ENCODE measurements at places on chromosomes 11 and 22.

DNA sequence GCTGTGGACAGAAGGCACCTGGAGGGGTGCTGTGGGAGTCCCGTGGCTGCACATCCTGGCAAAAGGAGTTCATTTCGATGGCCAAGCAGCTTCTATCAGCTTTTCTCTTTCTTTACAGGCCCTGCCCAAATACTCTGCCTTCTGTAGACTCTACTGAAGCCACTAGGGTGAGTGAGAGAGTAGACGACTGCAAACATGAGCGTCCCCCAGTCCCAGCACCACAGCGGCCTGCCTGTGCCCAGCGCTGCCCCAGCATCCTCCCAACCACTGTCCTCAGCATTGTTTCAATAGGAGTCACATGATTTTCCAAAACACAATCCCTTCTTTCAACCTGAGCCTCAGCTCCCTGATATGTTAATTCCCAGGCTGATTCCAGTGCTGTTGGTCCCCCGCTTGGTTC is 110.0 kb downstream of the KIRREL3 start:
- peaks cover 7% of the 10 kb centered on the region for H3K4me1 ChIP-seq
- H3K27ac ChIP-seq, result no peak overlapping the region
- no peak overlapping the region for H3K4me3 ChIP-seq
- no peak for DNase-seq
- H3K36me3 ChIP-seq, result no peaks in the 10 kb centered on the region

- H3K4me3 ChIP-seq, result no peak overlapping the region
- peaks cover 45% of the 10 kb centered on the region for H3K4me1 ChIP-seq
- no peak for DNase-seq
- H3K27ac ChIP-seq, result no peak overlapping the region
- no peaks in the 10 kb centered on the region for H3K36me3 ChIP-seq
These were observed 62.6 kb upstream of the PTPRJ start for GRCh38 chr11:47917599-47918369.

- no peaks in the 10 kb centered on the region for H3K36me3 ChIP-seq
- no peak for DNase-seq
- no peak overlapping the region for H3K4me3 ChIP-seq
- H3K4me1 ChIP-seq, result no peaks in the 10 kb centered on the region
- no peak overlapping the region for H3K27ac ChIP-seq
These were observed 374.2 kb upstream of the LARGE1 start for GRCh38 chr22:34294476-34294875.

DNA sequence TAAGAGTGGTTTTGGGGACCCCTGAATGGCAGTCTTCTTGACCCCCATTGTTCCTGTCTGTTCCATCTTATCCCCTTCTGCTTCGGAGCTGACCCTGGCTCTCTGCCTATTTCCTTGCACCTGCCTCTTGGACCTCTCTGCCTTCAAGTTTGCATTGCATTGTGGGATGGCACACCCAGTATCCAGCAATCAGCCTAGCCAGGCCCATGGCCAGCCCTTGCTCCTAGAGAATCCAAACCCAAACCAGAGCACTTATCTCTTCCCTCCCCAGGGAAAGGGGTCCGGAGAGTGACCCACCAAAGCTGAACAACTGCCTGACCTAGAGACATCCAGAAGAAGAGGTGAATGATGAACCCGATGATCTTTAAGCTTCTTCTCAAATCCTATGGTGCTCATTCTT is 607.3 kb upstream of the CADM1 start:
- no peaks in the 10 kb centered on the region for H3K36me3 ChIP-seq
- no peak for DNase-seq
- no peaks in the 10 kb centered on the region for H3K27me3 ChIP-seq
- H3K27ac ChIP-seq, result no peak overlapping the region

DNA sequence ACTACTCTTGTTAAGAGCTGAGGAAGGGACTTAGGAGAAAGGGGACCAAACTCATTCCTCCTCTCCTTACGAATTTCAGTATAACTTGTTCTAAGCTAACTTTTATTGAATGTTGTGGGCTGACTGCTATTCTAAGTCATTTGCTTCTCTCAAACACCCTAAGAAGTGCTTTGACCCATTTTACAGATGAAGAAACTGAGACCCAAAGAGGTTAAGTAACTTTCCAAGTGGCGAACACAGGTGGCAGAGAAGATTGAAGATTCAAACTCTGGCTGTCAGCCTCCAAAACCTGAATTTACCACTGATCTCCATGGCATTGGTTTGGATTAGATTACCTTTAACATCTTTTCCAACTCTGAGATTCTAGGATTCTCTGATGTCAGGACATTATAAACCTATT is 52.2 kb downstream of the TIMP3 start:
- no peak overlapping the region for H3K4me3 ChIP-seq
- no peaks in the 10 kb centered on the region for H3K36me3 ChIP-seq
- no peak overlapping the region for H3K27ac ChIP-seq
- H3K4me1 ChIP-seq, result no peaks in the 10 kb centered on the region

DNA sequence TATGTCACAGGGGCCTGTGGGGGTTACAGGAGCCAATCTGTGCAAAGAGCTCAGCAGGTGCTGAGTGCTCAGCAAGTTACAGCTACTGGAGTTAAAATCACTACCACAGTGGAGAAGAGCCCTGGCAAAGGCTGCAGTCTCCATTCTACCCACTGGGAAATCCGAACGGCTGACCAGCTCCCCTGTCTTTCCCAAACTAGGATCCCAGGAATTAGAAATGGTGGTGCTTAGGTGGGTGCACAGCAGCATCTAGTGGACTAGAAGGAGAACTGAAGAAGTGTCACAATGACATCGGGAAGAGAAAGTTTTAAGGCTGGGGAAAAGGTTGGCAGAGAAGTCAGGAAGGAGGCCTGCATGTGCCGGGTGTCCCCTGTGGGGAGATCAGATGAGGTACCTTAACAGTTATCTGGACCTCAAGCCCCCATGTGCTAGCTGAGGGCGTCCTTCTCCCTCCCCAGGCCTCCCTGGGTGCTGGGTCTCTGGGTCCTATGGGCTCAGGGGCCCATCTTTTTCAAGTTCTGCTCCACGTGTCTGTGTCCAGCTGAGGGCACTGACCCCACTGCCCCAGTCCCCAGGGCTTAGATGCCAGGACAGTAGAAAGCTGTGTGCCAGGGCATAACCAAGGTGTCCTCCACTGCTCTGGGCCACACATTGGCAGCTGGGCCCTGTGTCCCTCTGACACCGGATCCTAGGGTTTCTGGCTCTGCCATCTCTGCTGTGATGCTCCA is 1.9 kb downstream of the PIWIL3 start:
- DNase-seq, result no peak
- peaks cover 7% of the 10 kb centered on the region for H3K4me1 ChIP-seq
- no peak overlapping the region for H3K4me3 ChIP-seq
- H3K36me3 ChIP-seq, result no peaks in the 10 kb centered on the region

DNA sequence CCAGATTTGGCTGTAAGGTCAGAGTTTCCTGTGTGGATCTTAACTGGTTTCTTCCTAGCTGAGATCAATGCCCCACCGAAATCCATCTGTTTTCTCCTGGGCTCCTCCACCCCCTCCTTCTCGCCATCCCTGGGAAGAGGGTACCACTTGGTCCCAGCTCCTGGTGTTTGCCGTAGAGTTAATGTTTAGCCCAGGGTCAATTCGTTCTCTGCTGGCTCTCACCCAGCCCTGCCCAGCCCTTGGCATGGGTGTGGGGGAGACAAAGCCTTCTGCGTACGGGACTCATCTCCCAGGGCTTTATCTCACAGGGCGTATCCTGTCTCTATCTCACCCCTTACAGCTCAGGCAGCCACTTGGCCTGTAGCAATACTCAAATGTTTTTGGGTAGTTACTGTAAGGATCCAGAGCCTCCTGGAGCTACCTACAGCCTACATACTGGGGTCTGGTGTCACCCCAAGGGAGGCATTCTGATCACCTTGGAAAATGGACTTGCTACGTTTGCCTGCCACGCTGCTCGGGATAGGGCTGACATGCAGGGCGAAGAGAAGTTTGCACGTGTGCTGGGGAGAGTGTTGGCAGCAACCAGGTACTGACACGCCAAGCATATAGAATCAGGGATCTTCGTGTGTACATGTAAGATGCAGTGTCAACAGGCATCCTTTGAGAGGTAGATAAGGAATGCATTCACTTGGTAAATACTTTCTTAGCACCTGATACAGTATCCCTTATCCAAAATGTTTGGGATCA is 66.1 kb downstream of the SCN3B start:
- no peaks in the 10 kb centered on the region for H3K36me3 ChIP-seq
- DNase-seq, result no peak
- H3K4me3 ChIP-seq, result no peak overlapping the region
- no peaks in the 10 kb centered on the region for H3K27me3 ChIP-seq

DNA sequence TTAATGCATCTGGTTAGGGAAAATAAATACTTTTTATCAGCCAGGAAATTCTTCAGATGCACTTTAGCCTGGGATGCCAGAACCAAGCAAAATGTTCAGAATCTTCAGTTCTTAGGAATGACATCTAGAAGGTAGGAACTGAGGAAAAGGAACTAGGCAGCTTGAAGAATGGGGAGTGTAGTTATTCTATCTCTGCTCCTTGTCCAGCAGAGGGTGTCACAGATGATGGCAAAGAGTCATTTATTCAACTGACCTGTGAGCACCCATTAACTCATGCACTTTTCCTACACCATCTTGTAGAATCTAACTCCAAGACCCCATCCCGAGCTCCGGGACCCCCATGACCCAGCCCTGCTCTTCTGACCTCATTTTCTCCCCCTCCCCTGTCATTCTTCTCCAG is 122.1 kb upstream of the ISX start:
- no peaks in the 10 kb centered on the region for H3K27me3 ChIP-seq
- H3K4me3 ChIP-seq, result no peak overlapping the region
- H3K36me3 ChIP-seq, result no peaks in the 10 kb centered on the region
- H3K4me1 ChIP-seq, result no peaks in the 10 kb centered on the region
- no peak for DNase-seq

- H3K4me3 ChIP-seq, result peak overlapping the region; percentile 81
- H3K4me1 ChIP-seq, result peaks cover 10% of the 10 kb centered on the region
- H3K27me3 ChIP-seq, result peaks cover 30% of the 10 kb centered on the region
- DNase-seq, result peak; percentile 53
- H3K27ac ChIP-seq, result no peak overlapping the region
These were observed 540 bp downstream of the PPARA start for GRCh38 chr22:46150655-46151477.

GRCh38 chr22:46336119-46337078 is 885 bp downstream of the TRMU start:
- H3K4me1 ChIP-seq, result peaks cover 26% of the 10 kb centered on the region
- no peaks in the 10 kb centered on the region for H3K27me3 ChIP-seq

- H3K36me3 ChIP-seq, result no peaks in the 10 kb centered on the region
- peaks cover 2% of the 10 kb centered on the region for H3K27me3 ChIP-seq
- no peak overlapping the region for H3K27ac ChIP-seq
- no peak overlapping the region for H3K4me3 ChIP-seq
- no peaks in the 10 kb centered on the region for H3K4me1 ChIP-seq
- no peak for DNase-seq
These were observed 62.0 kb upstream of the NECTIN1 start for GRCh38 chr11:119791047-119791446.

GRCh38 chr11:73317373-73317772 is 9.3 kb downstream of the ARHGEF17 start:
- H3K27ac ChIP-seq, result no peak overlapping the region
- H3K4me1 ChIP-seq, result peaks cover 8% of the 10 kb centered on the region
- no peaks in the 10 kb centered on the region for H3K36me3 ChIP-seq
- H3K27me3 ChIP-seq, result peaks cover 10% of the 10 kb centered on the region
- no peak for DNase-seq
- no peak overlapping the region for H3K4me3 ChIP-seq

GRCh38 chr11:73281796-73282660 is 9.9 kb downstream of the P2RY6 start:
- no peak overlapping the region for H3K27ac ChIP-seq
- H3K4me1 ChIP-seq, result peaks cover 6% of the 10 kb centered on the region
- no peak overlapping the region for H3K4me3 ChIP-seq

- H3K27ac ChIP-seq, result no peak overlapping the region
- no peak overlapping the region for H3K4me3 ChIP-seq
- H3K27me3 ChIP-seq, result no peaks in the 10 kb centered on the region
These were observed 10.9 kb downstream of the BMAL1 start for GRCh38 chr11:13288375-13289029.

GRCh38 chr22:39469326-39469680 is 12.5 kb downstream of the MGAT3 start:
- H3K36me3 ChIP-seq, result no peaks in the 10 kb centered on the region
- DNase-seq, result no peak
- no peak overlapping the region for H3K27ac ChIP-seq
- H3K4me1 ChIP-seq, result peaks cover 17% of the 10 kb centered on the region
- H3K27me3 ChIP-seq, result no peaks in the 10 kb centered on the region

DNA sequence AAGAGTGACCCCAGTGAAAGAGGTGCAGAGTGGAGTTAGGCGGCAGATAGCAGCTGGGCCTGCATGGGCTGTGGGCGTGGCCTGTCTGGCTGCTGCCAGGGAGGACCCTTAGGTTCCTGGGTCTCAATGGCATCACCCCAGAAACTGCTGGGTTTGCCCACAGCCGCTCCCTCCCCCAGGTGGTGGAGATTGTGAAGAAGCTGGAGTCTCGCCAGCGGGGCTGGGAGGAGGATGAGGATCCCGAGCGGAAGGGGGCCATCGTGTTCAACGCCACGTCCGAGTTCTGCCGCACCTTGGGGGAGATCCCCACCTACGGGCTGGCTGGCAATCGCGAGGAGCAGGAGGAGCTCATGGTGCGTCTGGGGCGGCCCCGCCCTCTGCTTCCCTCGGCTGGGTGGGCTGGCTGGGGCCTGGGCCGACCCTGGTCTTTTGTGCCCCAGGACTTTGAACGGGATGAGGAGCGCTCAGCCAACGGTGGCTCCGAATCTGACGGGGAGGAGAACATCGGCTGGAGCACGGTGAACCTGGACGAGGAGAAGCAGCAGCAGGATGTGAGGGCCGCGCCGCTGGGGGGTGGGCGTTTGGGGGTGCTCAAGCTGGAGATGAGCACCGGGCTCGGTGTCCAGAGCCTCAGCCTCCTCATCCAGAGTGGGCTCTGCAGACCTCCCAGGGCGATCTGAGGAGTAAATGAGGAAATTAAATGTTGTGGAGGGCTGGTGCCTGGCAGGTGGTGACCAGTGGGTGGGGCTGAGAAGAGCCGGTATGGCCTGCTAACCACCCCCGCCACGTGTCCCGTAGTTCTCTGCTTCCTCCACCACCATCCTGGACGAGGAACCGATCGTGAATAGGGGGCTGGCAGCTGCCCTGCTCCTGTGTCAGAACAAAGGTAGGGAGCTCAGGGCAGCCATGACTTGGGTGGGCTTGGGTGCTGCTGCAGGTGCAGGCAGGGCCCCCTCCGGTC is 15.0 kb downstream of the SART1 start:
- no peak overlapping the region for H3K4me3 ChIP-seq
- H3K36me3 ChIP-seq, result peaks cover 50% of the 10 kb centered on the region
- no peak for DNase-seq

GRCh38 chr22:23511627-23512347 is 68.3 kb downstream of the IGLL1 start:
- H3K27ac ChIP-seq, result no peak overlapping the region
- H3K4me3 ChIP-seq, result no peak overlapping the region
- H3K27me3 ChIP-seq, result no peaks in the 10 kb centered on the region
- no peaks in the 10 kb centered on the region for H3K4me1 ChIP-seq
- no peak for DNase-seq

DNA sequence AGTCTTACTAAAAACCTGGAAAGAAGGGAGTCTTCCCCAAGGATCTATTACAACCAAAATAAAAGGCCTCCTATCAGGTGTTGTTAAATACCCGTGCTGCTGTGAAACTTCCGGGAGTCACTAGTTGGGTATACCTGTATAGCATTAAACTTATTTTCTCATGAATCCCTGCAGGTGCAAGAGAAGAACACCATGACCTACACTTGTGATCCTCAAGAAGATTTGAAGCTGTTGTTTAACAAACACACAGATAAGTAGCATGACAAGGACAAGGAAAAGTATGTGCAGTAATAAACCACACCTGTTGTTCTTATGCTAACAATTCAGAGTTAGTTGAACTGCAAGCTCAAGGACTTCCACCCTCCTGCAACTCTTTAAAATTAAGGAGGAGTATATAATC is 12.0 kb downstream of the OR4C45 start:
- H3K27ac ChIP-seq, result no peak overlapping the region
- H3K4me3 ChIP-seq, result no peak overlapping the region
- H3K4me1 ChIP-seq, result no peaks in the 10 kb centered on the region
- DNase-seq, result no peak
- H3K27me3 ChIP-seq, result no peaks in the 10 kb centered on the region

Measured in T-helper 2 cell treated with Interferon-gamma antibody and Interleukin-4, amounts not matched to agents 5 μg/mL and 100 μg/mL, for 36 hours (primary cell).